Thymus (tissue), 14 donors: ENCODE measurements at places on chromosomes 2 and 18.

GRCh38 chr2:142585785-142586184 is 291.7 kb upstream of the KYNU start:
- no peak for DNase-seq

DNA sequence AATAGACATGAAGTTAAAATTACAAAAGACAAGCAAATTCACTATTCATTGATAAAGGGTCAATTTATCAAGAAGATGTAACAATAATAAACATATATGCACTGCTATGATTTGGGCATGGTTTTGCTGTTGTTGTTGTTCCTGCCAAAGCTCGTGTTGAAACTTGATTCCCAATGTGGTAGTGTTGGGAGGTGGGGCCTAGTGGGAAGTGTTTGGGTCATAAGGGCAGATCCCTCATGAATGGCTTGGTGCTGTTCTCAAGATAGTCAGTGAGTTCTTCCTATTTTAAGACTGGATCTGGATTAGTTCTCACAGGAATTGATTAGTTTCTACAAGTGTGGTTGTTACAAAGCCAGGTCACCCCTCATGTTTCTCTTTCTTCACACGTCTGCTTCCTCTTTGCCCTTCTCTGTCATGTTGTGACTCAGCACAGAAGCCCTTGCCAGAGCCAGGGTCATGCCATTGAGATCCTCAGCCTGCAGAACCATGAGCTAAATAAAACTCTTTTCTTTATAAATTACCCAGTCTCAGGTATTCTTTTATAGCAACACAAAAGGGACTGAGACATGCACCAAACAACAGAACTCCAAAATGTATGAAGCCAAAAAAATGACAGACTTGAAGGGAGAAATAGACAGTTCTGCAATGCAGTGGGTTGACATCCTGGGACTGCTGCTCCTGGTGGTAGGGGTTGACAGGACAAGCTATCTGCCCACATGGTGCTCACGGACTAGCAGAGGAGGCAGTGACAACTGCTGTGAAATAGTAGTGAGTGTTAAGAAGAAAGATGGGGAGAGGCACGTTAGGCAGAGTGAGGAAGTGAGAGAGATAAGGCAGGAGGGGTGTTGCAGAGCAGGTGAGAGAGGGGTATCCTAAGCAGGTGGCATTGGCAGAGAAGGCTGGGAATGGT is 18.6 kb upstream of the SKA1 start:
- DNase-seq, result no peak

DNA sequence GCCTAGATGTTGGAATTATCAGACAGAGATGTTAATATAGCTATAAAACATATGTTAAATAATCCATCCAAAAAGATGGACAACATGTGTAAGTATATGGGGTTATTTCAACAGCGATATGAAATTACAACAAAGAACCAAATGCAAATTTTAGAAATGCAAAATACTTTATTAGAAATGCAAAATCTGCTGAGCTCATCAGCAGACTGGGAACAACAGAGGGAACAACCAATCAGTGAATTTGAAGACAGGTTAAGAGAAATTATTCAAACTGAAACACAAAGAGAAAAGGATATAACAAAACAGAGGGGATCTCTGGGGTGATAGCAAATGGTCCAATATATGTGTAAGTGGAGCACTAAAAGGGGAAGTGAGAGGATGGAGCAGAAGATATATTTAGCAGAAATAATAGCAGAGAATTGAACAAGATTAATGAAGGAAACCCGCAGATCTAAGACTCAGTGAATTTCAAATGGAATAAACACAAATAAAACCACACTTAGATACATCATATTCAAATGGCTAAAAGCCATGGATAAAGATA is 13.5 kb upstream of the HS6ST1 start:
- DNase-seq, result no peak

DNA sequence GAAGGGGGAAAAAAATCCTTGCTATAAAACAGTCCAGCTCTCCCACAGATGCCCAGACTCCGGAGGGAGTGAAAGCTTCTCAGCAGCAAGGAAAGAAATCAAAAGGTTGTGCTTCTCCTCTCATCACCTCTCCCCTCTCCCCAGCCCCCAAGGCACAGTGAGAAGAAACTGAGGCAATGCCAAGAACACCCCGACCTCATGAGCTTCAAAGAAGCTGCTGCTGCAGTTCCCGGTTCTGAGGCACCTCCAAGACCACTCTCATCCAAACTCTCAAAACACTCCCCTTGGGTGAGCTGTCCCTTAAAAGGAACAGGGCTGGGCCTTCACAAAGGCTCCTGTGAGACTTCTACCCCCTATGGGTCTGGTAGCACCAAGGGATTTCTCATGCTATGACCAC is 62.0 kb upstream of the KLF7 start:
- DNase-seq, result no peak

GRCh38 chr2:24826773-24827145 is 33.5 kb downstream of the CENPO start:
- DNase-seq, result no peak

GRCh38 chr18:12458771-12459170 is 51.0 kb downstream of the PRELID3A start:
- DNase-seq, result no peak

- no peak for DNase-seq
These were observed 59.6 kb downstream of the PKDCC start for GRCh38 chr2:42107249-42108042.

DNA sequence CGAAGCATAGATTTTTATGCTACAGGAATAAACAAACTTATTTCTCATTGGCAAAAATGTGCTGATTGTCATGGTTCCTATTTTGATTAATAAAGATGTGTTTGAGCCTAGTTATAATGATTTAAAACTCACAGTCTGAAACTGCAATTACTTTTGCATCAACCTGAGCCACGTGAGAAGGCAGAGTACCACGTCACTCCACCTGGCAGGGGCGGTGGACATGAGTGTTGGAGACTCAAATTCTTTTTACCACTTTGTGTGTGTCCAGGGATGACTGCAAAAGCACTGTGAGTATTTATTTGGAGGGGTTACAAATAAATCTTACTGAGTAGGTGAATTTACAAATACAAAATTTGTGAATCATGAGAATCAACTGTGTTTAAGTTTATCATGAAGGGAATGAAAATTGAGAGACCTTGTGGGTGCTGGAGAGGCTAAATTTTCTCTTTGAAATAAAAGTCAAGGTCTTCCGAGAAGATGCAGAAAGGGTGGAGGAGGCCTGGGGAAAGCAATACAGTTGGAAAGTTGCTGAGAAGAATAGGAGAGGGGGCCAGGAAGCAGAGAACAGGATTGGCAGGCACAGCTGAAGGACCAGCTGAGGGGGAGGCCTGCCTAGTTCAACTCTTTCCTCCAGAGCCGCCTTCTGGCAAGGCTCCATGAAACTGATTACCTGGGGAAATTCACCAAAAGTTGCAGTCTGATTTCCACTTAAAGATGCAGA is 316.4 kb downstream of the MYCN start:
- no peak for DNase-seq

- no peak for DNase-seq
These were observed 52.1 kb downstream of the PSTPIP2 start for GRCh38 chr18:46019936-46020335.

DNA sequence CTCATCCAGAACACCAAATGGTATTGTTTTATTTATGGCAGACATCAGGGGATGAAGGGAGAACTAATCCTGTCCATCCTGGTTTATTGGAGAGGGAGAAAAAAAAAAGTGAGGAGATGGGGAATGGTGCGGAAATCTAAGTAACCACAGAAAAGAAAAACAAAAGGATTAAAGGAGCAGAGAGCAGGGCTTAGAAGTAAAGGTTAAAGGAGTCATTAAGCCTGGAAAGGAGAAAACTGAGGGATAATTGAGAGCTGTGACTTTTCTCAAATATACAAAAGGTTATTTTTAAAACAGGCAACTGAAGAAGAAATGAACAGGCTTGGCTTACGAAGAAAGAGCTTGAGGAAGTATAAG is 127.2 kb upstream of the PPP1CB start:
- DNase-seq, result no peak

- no peak for DNase-seq
These were observed 62.6 kb upstream of the STK17B start for GRCh38 chr2:196233805-196234475.
